ENCODE measurements at places on chromosomes 12 and 14.
A peak's percentile ranks its signal among the peaks of the same experiment; 100 is the strongest.

DNA sequence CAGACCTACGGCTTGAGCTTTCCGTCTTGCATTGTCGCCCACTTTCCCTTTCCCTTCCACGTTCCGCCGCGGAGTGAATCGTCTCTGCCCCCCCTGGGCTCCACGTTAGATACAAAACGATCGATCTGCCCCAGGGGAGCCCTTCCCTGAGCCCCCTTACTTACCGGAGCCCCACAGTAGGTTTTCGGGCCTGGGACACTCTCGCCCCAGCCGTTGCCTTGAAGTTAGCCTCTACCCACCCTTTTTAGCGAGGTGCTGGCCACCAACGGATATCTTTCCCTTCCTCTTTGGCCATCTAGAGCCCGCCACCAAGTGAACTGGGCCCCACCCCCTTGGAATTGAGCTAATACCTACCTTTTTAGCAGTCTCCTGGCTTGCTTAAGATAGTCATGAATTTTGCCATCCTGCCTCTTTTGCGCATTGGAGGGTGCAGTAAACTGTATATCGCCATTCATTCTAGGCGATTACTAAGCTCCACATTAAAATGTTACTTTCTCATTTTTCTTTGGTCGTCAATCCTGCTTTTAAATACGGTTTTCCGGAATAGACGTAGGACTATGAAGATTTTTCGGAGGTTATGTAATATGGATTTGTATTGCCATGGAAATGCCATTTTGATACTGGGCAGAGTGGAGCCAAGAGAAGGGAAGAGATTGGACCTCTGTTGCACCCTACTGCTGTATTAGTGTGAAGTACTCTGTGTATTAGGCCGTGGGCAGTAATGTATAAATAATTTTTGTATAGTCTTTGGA lies 764 bp downstream of the RBM25 start:
- peak; percentile 24 for DNase-seq

DNA sequence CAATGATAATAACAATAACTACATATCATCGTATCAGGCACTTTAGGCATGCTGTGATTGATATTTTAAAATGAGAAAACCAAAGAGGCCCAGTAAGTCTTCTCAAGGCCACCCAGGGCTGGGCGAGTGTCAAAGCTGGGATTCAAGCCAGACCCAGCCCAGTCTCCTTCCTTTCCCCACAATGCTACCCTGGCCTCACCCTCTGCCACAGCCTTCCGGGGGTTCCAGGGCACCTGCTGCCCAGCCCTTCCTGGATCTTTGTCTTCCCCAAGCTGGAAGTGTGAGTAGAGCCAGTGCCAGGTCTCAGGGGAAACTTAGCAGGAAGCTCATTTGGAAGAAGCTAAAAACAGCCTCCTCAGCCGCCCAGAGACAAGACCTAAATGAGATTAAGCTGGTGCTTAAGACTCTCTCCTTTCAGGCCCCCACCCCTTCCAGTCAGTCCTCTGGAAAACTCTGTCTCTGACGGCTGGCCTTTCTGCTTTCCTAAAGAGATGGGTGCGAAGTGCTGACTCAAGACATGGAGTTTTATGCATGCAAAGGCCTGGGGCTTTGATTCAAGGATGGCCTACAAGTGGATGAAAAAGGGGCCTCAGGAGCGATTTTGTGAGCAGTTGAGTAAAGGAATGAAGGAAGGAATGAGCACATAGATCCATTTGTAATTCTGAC lies 184.2 kb downstream of the KCNA5 start:
- DNase-seq, result no peak

- DNase-seq, result no peak
Measured at GRCh38 chr12:71719647-71720370, 33.9 kb downstream of the TMEM19 start.

- no peak for DNase-seq
Measured at GRCh38 chr12:64522807-64523206, 70.9 kb downstream of the TBK1 start.

DNA sequence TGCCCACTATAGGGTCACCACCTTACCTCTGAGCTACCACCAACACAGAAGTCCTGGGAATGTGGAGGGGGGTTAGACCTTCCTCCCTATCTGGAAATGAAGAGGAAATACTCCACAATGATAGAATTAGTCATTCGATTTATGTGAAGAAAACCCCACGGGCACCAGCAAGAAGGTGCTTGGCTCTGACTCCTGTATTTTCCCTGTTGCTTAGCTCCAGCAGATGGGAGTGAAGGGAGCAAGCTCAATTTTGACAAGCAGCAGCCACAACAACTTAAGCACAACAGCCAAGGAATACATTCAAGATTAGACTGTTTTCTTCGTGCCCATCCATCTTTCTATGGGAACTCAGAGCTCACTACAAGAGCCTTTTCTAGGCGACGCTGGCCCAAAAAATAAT lies 191.7 kb downstream of the SPTSSA start:
- DNase-seq, result no peak

DNA sequence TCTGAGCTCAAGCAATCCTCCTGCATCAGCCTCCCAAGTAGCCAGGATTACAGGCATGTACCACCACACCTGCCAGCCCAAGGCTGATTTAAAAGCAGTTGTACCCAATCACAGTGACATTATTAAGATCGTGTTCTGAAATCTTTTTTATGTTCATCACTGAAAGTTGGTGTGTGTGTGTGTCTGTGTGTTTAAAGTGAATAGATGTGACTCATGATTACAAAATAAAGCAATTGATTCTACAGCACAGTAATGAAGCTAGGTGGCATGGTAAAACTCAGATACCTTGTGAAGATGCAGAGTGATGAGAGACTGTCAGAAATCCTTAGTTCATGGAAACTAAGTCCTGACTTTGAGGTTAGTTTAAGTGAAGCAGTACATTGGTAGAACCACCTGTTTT lies 74.2 kb upstream of the ATP2B1 start:
- no peak for DNase-seq

DNA sequence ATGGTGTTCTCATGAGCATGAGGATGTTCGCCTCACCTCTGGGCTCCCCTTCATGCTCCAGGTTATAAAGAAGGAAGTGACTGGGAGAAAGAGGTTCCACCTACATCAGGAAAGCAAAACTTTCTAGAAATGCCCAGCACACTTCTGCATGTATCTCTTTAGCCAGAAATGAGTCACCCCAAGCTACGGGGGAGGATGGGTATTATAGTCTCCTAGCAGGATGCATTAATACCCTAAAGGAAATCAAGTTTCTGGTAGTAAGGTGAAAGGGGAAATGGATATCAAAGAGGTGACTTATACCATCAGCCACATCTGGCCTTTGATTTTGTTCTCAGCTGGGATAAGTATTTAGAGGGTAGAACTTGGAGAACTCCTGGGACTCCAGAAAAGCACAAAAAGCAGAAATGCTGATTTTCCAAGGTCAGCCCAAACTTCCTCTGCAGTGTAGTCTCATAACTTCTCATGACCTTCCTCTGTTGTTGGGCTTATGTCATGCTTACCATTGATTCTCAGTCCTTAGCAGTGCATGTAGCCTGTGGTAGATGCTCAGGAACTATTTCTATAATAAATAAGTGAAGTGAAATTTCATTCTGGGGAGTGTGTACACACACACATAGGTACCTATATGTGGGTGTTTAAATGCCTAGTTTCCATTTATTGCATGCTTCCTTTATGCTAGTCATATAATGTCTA lies 209.4 kb upstream of the CRY1 start:
- DNase-seq, result no peak

GRCh38 chr12:75852143-75852542 lies 179.4 kb downstream of the PHLDA1 start:
- DNase-seq, result no peak

DNA sequence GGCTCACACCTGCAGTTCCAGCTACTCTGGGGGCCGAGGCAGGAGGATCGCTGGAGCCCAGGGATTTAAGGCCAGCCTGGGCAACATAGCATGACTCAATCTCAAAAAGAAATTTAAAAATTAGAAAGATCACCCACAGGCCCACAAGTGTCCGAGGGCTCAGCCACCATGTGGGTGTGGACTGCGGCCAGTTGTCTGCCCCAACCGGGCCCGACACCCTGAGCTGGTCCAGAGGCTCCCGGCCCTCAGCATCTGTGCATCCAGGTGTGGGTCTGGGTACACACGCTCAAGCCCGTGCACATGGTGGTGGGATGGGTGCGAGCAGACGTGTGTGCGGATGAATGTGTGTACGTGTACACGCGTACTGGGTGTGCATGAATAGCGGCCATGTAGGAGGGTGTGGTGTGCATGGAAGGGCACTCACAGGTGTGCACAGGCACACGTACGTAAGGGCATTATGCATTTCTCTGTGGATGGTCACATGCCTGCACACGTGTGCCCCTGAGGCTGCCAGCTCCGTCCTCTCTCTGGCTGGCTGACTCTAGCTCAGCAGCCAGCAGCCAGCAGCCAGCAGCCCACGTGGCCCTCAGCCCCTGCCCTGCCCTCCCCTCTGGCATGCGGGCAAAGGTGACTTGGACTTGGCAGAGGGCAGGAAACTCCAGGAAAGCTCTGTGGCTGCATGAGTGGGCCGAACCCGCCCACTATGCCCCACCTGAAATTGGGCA lies 23.3 kb upstream of the NUDT14 start:
- DNase-seq, result no peak

GRCh38 chr12:46267825-46268582 lies 839 bp downstream of the SLC38A1 start:
- DNase-seq, result no peak

GRCh38 chr14:103319422-103319821 lies 14.6 kb upstream of the EIF5 start:
- no peak for DNase-seq

DNA sequence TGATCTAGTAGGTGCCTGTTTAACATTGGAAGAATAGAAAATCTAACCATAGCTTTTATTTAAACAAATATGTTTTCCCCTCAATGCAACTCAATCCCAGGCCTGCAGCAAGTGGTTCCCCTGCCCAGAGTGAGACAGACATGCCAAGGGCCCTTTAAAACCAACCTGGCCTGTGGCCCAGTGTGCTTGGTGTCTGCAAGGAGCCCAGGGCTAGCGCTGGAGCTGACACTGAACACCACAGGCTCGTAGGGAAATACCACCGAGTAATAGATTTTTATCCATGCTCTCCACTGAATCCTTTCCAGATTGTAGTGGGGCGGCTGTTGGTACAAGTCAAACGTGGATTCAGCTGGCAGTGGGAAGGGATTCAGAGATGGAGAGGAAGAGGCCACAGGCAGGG lies 95.6 kb upstream of the NRXN3 start:
- DNase-seq, result no peak

DNA sequence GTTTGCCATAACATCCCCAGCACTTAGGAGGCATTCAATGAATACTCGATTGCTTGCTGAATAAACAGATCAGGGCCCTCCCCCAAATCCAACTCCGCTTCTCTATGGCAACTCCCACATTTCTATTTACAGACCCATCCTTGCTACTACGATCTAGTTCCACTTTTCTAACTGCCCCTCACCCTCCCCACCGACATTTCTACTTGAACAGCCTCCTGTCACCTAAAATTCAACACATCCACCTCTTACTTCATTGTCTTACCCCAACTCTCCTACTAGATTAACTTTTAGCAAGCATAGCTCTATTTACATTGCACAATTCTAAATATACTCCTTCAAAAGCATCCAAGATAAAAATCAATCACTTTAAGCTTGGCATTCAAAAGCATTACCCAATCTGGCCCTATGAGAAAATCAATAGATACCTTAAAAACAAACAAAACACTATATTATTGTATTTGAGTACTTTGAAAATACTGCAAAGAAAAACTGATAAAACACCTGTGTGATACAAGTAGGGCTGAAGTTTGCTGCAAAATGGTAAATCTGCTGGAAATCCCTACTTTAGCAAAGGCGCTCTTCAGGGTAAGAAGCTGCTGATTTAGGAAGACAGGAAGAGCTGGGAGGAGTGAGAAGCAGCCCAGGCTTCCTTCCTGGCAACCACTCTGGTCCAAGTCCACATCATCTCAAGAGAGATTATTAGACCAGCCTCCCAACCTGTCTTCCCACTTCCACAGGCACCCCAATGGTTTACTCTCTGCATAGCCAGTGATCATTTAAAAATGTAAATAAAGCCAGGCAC lies 96.4 kb downstream of the HECTD4 start:
- DNase-seq, result no peak

- DNase-seq, result no peak
Measured at GRCh38 chr12:122747224-122748135, 5.1 kb upstream of the DENR start.

- DNase-seq, result no peak
Measured at GRCh38 chr14:89163031-89163636, 253.9 kb downstream of the FOXN3 start.

DNA sequence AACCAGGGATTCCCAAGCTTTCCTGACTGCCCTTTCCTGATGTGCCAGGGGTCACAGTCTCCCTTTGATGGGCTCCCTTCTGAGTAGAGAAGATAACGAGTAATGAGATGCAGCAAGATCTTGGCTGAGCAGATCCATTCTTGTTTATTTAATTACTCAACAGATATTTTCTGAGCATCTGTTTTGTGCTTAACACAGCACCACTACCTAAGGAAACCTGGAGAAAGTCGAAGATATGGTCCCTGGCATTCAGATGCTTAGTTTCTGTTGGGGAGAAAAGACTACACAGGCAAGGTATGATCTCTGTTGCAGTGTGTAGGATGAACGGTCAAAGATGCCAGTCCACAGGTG lies 3.9 kb downstream of the AJUBA start:
- no peak for DNase-seq

- DNase-seq, result no peak
Measured at GRCh38 chr14:23137192-23137812, 18.2 kb upstream of the CEBPE start.

DNA sequence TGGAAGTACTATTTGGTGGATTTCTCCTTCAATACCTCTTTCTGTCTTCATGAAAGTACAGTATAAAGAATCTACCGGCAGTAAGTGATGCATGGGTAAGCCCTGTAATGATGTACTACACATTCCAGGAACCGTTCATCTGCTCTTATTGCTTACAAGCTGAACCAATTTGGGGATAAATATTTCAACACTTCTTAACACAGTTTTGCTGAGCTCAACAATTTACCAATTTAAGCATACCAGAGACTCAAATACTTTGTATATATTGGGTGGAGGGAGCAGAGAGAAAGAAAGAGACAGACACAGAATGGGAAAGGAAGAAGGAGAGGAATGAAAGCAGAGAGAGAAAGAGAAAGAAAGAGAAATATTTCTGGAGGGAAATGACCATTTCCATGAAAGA lies 821.1 kb upstream of the FLRT2 start:
- DNase-seq, result no peak

GRCh38 chr14:61388976-61389576 lies 67.7 kb downstream of the PRKCH start:
- DNase-seq, result no peak

GRCh38 chr12:51424662-51425539 lies at the start of gene SLC4A8:
Gene SLC4A8, plus strand, starts transcription at chr12:51424831. Its CDS starts 157 bp downstream, at chr12:51424988.
- peak; percentile 53 for DNase-seq

DNA sequence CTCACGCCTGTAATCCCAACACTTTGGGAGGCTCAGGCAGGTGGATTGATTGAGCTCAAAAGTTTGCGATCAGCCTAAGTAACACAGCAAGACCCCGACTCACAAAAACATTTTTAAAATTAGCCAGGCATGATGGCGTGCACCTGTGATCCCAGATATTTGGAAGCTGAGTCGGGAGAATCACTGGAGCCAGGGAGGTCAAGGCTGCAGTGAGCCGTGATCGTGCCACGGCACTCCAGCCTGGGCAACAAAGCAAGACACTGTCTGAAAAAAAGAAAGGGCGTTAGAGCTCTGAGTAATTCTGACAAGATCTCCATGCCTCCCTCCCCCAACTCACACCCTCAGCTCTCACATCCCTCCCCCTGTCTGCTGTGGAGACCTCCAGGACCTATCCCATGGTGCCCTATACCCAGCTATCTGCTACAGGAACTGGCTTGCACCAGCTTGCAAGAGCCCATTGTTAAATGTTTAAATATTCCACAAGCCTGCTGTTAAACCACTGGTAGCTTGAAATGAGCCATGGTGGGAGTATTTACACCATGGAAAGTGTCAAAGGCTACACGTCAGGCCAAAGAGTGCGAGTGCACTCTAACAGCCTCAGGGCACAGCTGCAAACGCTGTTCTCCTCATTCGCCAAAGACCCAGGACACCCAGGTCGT lies 35.1 kb upstream of the PPP2R5C start:
- no peak for DNase-seq

All from activated CD4-positive, CD25-positive, alpha-beta regulatory T cell treated with anti-CD3 and anti-CD28 coated beads, Interleukin-2, amount 50 U/mL, for 16 hours (primary cell).